ENCODE measurements at places on chromosomes 7 and 10.

DNA sequence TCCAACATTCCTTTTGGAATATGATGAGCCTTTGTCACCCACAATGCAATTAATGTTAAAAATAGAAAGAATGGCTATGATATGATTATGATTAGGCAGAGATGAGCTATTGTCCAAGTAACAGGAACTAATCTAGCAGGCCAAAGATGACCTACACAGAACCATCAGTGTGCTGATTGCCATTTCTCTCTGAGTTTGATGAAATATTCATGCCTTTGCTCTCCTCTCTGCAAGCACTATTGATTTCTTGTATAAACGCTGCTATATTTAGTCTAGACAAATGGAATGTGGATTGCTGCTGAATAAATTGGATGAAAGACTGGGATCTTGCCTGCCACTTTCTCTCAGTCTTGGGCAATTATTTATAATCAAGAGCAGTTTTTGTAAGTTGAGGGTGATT is 85.4 kb downstream of the HDAC9 start:
- no peak for DNase-seq

DNA sequence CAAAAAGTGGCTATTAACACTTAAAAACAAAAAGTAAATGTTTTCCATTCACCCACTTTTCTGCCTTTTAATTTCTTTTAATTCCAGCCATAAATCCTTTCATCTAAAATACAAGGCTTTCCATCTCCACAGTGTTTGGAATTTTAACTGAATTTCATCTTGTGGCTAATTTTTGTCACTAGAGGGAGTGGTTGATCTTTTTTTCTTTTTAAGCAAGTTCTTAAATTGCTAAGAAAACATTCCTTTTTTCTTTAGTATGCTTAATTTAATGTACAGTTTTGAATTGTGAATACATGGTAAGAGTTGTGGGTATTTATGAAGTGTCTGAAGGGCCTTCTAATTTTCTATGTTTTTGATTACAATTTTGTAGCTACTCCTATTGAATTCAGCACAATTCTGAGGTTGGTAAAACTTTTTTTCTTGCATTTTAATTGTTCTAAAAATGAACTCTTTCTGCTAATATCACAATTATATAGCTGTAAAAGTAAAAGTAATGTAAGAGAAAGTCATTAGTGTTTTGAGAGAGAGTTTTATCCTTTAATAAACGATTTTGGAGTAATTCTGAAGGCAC is 54.9 kb upstream of the ANK3 start:
- DNase-seq, result peak; percentile 30

GRCh38 chr10:124739986-124740368 is 4.2 kb downstream of the FAM53B start:
- peak; percentile 5 for DNase-seq

- no peak for DNase-seq
Measured at GRCh38 chr10:117239051-117239450, 1.9 kb upstream of the SLC18A2 start.

DNA sequence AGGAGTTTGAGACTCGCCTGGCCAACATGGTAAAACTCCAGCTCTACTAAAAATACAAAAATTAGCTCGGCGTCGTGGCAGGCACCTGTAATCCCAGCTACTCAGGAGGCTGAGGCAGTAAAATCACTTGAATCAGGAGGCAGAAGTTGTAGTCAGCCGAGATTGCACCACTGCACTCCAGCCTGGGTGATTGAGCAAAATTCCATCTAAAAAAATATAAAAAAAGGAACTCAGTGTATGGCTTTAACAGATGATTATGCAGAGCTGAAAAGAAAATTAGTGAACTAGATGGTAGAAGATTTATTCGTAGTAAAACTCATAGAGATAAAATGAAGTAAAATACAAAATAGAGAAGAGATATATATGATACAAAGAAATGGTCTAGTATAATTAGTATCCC is 12.6 kb upstream of the CNOT4 start:
- no peak for DNase-seq

- peak; percentile 98 for DNase-seq
Measured at GRCh38 chr7:47460251-47460989, 121.5 kb downstream of the TNS3 start.

GRCh38 chr10:86958116-86958900 is at the start of gene SNCG:
Gene SNCG (plus strand): TSS chr10:86958599. CDS start chr10:86958698, 99 bp downstream.
- DNase-seq, result peak; percentile 68

DNA sequence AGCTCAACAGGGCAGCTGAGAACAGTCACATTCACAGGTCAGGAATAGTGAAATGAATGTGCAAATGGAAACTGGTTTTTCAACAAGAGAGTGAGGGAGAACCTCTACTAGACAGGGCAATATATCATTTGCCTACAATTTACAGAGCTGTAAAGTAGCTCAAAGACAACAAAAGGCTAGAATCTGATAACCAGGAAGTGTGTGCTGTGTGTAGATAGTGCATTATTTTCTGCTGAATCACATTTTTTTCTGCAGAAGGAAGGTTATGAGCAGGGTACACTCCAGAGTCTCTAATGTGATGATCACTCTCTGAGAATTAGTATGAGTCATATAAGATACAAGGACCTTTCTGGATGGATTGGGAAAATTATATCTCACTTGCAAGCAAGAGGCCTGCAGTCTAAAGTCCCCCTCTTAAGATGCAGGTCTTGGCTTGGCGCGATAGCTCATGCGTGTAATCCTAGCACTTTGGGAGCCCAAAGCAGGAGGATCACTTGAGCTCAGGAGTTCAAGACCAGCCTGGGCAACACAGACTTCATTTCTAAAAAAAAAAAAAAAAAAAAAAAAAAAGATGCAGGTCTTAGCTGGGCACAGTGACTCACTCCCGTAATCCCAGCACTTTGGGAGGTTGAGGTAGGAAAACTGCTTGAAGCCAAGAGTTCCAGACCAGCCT is 59.9 kb upstream of the COBL start:
- DNase-seq, result peak; percentile 47

DNA sequence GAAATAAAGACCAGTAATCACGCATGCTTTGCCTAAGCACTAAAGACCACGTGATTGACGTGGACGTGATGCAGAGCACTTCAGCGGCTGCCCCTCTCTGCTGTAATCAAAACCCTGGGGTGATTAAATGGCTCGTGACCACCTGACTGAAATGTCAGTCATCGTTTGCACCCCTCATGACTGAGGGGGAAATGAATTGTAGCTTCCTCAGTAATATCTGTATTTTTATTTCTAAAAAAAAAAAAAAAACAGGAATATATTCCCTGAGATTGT is 148.1 kb upstream of the RSU1 start:
- no peak for DNase-seq

DNA sequence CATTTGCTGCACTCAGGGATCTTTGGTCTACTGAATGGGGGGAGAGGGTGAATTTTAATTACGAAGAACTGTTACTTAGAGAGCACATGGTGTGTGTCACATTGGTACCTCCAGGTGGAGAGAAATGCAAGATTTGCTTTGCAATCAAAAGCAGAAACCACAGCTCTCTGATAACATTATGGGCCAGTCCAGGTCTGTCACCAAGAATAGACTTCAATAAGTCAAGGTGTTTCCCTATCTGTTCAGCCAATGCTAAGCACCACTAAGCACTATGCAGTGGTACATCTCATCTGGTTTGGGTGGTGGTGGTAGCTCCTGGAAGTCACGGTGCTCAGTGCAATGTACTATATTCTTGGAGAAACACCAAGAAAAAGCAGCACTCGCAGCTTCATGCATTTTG is 119.6 kb upstream of the AFAP1L2 start:
- DNase-seq, result no peak

- no peak for DNase-seq
Measured at GRCh38 chr10:47165711-47166404, 134.1 kb upstream of the GDF10 start.

- DNase-seq, result peak; percentile 14
Measured at GRCh38 chr10:125147971-125148439, 12.4 kb downstream of the CTBP2 start.

DNA sequence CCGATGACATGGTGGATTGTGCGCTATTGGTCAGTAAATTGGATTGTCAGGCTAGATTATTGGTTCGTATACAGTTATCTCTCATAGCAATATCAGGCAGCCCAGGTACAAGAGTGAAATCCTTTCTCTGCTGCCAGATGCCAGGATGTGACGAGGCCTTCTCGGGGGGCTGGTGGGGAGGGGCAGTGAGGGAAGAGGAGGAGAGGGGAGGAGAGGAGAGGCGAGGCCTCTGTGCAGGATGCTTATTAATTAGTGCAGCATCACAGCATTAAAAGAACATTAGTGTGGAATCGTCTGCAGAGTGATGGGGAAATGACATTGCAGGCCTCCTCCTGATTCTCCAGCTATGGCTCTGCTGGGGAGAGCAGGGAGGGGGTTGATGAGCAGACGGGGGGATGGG is 30.5 kb upstream of the SLF2 start:
- DNase-seq, result no peak

- no peak for DNase-seq
Measured at GRCh38 chr7:134472572-134473244, 13.8 kb upstream of the AKR1B1 start.

DNA sequence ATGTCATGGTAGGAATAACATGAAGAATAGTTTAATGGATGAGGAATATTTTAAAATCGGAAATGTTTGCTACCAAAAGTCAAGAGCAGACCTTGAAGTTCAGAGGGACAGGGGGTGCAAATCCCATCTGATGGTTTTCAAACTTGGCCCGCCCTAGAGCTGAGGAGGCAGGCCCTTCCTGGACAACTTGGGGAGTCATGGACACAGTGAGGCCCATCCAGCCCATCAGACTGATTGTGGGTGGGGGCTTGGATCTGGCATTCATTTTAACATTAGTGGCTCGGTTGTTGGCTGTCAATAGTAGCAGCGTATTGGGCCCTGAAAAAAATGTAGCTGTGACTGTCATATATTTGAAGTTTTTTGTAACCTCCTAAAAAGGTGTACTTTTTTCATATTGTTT is 2.0 kb downstream of the C10orf90 start:
- no peak for DNase-seq

DNA sequence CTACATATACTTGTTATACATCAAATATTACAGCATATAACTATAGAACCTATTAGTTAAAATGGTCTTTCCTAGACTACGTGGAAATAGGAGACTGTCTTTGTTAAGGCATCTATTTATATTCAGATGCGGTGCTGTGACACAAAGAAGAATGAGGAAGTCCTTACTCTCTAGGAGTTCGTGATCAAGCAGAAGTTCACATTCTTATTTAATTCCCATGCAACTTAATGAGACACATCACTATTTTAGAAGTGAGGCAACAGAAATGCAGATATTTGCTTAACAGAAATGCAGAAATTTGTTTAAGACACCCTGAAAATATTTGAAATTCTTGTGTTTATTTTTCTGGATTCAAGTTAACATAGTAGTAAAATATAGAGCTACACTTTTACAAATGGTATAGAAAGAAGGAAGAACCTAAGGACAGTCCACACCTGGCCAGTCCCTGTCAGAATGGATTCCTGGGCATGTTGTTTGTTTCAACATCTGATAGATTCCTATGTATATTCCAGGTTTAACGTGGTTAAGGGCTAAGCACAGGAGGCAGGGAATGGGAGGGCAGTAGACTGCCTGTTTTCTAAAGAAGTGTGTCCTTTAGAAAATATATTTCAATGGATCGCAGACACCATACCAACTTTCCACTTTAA is 70.6 kb upstream of the NXPH1 start:
- DNase-seq, result no peak

- no peak for DNase-seq
Measured at GRCh38 chr10:27526242-27526641, 22.1 kb downstream of the RAB18 start.

GRCh38 chr10:129945941-129946760 is 17.9 kb downstream of the EBF3 start:
- no peak for DNase-seq

GRCh38 chr7:77825131-77825530 is 26.6 kb downstream of the PHTF2 start:
- no peak for DNase-seq

DNA sequence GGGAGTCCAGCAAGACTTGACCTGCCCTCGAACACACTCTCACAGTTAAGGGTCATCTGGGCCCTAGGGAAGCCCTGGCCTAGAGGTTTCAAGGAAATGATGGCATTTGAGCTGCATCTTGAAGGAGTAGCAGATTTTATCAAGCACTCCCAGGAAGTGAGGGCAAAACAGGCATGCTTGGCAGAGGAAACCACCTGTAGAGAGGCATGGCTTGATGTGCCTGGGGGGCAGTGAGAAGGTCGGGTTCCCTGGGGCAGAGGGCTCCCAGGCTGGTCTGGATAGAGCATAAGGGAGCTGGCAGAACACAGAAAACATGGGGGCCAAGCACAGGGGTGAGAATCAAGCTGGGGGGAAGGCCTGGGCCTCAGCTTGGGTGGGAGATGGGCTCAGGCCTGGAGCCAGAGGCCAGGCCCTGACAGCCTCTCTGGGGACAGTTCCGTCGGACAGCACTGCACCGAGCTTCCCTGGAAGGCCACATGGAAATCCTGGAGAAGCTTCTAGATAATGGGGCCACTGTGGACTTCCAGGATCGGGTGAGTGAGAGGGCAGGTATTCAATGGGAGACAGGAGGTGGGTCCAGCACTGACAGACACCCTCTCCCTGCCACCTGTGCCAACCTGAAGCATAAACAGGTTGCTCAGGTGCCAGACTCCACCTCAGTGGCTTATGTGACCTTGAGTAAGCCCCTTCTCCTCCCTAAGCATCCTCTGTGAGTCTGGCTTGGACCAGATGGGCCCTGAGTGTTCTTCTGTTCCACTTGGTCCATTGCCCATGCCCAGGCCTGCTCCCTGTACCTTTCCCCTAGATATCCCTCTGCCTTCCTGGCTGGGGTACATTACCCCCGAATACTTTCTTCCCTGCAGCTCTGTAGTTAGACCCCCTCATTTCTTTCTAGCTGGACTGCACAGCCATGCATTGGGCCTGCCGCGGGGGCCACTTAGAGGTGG is 3.5 kb upstream of the HOGA1 start:
- no peak for DNase-seq

DNA sequence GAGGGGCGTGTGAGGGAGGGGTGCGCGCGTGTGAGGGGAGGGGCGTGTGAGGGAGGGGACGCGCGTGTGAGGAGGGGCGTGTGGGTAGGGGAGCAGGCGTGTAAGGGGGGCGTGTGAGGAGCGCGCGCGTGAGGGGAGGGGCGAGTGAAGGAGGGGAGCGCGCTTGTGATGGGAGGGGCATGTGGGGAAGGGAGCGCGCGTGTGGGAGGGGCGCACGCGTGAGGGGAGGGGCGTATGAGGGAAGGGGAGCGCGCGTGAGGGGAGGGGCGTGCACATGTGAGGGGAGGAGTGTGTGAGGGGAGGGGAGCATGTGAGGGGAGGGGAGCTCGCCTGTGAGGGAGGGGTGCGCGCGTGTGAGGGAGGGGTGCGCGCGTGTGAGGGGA is 19.1 kb downstream of the MXI1 start:
- peak; percentile 89 for DNase-seq

GRCh38 chr7:17492437-17492836 is 194.0 kb downstream of the AHR start:
- no peak for DNase-seq

GRCh38 chr10:69151984-69152383 is 28.0 kb downstream of the VPS26A start:
- no peak for DNase-seq

DNA sequence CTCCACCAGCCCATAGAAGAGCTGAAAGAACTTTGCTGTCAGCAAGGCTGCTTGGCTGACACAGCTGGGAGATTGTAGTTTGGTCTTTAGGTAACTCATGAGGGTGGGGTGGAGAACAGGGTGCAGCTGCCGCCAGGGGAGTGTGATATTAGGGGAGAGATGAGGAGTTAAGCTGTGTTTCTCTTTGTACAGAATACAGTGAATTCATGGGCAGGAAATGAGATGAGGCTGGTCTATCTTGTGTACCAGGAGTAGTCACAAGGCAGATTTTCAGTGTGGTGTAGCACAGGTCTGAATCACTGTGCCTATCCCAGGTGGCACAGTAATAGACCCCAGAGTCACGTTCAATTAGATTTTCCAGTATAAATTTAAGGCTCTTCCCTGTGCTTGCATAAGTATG is 56.6 kb upstream of the TARP start:
- DNase-seq, result no peak

- no peak for DNase-seq
Measured at GRCh38 chr10:105185161-105185560, 544.1 kb downstream of the SORCS3 start.
